ENCODE measurements at places on chromosomes 11 and 22.

GRCh38 chr22:46739094-46739870 is 1.2 kb upstream of the CERK start:
- peak; percentile 63 for DNase-seq

DNA sequence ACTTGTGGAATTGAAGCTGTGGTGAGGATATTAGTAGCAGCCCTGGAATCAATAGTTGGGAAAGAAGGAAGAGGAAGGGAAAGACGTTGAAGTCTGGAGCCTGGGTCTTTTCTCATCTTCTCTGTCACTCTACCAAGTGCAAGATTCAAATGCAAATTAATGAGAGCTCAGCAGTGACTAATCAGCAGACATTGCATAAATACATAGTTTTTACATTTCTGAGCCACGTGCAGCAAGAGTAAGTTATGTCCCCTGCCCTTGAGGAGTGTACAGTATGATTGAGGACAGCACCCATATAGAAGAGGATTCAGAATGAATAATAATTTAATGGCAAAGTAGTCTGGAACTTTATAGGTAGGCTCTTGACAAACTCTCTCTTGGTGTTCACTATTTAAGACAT is 23.8 kb downstream of the CTR9 start:
- no peak for DNase-seq

DNA sequence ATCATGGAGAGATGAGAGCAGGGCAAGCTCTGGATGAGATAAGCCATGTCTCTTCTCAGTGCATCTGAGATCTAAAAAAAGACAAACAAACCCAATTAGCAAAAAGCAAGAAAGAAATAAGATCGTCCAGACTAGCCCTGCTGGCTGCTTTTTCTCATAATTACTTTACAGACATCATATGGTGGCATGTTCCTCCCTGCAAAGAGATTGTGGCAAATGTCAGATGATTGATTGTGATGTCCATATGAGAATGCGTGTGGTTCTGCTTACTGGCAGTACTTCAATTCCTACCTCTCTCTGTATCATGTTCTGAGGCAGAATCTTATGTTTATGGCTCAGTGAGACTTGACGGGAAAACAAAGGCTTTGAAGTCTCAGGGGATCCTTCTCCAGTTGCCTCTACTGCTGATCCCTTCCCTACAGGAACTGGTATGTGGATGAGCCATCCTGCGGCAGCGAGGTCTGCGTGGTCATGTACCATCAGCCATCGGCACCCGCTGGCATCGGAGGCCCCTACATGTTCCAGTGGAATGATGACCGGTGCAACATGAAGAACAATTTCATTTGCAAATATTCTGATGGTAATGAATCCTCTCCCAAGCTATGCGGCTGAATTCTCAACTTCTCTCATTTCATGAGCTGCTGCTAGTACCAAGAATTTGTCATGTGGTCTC is 8.8 kb downstream of the LAYN start:
- no peak for DNase-seq

DNA sequence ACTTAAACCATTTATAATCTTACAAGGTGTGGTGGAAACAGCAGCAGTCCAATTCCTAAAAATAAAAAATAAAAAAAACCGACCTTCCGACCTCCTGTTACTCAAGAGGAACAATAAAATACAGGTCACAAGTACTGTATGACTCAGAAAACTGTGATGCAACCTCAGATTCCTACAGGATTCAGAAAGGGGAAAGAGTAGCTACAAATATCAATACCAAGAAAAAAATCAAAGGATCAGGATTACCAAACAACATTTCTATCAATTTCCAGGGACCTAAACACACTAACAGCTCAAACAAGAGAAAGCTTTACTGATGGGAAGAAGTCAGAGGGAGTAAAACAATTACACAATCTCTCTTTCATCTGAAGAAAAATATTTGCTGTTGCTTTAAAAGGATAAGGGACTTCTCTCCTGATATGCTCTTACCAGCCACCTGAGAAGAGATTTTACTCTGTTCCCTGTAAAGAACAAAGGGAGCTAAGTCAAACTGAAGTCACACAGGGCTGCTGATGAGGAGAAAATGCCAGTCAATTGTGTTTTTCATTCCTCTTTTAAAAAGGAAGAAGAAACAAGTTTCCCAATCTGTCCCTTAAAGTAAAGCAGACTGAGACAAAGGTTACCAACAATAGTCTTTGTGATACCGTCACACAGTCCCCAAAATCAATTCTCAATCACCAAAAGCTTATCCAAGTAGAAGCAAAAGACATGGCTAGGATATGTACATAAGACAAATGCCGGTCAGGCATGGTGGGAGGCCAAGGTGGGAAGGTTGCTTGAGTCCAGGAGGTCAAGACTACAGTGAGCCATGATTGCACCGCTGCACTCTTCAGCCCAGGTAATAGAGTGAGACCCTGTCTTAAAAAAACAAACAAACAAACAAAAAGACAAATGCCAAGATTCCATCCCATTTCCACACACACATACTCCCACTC is 39.3 kb downstream of the AMBRA1 start:
- DNase-seq, result peak; percentile 12

DNA sequence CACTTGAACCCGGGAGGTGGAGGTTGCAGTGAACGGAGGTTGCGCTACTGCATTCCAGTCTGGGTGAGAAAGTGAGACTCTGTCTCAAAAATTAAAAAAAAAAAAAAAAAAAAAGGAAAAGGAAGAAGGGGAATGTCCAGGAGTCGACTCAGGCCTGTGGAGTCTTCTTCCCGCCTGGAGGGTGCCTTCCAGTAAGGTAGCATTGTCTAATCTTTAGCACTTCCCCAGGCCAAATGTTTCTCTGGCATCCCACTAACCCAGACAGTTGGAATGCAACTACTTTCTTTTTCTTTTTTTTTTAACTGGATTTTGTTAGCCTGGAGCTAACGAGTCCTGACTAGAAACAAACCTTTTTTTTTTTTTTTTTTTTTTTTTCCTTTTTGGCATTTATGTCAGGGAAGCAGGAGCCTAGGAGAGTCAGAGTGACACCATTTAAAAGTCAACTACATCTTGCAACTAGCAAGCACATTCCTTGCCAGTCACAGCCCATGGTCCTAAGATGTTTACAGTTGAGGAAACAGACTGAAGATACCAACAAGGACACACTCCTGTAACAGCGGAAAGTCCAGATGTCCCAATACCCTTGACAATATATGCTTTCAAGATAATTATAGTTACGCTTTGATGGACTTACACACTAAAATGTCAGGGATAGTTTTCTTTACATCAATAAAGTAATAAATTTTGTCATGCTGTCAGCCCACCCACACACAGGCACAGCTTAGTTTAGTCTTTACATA is 10.6 kb downstream of the PLET1 start:
- no peak for DNase-seq

- DNase-seq, result peak; percentile 78
Observed at GRCh38 chr22:26542831-26543230, 30.6 kb upstream of the TFIP11 start.

DNA sequence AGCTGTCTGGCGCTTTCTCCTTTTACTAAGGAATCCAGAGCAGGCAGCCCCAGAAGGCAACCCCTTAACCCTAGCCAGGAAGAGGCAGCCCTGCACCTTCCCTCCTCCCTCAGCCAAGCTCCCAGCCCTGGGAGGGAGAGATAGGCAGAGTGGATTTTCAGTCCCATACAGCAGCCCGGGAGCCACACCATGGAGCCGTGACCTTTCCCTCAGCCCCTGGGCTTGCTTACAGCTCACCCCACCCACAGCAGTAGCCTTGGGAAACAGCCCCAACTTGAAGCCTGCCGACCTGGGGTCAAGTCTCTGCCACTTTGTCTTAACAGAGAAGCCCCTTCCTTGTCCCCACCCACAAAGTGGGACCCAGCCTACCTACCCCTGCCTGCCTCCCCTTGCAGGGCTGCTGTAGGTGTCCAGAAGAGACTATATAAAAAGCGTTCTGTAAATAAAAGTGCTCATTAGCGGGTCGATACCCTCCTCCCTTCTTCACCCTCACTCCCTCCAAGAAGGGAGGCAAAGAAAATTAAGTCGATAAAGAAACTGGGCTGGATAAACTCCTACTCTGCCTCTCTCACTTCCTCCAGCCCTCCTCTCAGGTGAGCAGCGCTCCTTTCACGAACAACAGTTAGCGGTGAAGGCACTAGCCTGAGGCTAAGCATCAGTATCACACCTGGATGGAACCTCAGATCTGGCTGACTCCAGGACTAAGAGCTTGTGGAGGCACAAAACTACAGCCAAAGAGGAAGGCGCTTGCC is 4.2 kb downstream of the TST start:
- DNase-seq, result no peak

- no peak for DNase-seq
Observed at GRCh38 chr11:10619131-10619680, 50.7 kb upstream of the LYVE1 start.

DNA sequence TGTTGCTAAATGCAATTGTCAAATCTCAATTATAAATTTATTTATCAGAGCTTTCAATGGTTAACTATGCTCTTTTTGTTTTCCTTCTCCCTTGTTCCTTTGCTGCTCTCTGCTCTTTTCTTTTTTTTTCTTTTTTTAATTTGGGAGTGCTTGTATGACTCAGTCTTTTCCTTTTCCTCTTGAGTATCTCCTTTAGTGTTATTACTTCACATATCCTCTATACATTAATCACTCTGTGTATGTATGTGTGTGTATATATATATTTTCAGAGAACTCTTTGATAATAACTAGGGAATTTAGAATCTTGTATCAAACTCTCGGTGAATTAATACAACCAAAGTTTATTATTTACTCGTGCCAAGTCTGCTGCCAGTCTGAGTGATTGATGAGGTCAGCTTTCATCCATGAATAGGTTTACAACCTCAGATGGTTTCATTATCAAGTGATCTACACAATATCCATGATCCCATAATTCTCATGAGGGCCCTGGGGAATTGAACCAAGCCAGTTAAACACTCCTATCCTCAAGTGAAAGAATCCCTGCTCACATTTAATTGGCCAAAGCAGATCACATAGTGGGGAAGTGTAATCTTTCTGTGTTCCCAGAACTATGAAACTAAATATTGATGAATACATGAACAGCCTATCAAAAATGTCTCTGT is 743.4 kb upstream of the CNTN5 start:
- DNase-seq, result no peak

GRCh38 chr22:24404561-24405275 is 22.7 kb upstream of the ADORA2A start:
- DNase-seq, result no peak

GRCh38 chr11:23041001-23041503 is 180.8 kb upstream of the CCDC179 start:
- DNase-seq, result no peak

- DNase-seq, result no peak
Observed at GRCh38 chr11:65899356-65900124, 648 bp downstream of the FOSL1 start.

DNA sequence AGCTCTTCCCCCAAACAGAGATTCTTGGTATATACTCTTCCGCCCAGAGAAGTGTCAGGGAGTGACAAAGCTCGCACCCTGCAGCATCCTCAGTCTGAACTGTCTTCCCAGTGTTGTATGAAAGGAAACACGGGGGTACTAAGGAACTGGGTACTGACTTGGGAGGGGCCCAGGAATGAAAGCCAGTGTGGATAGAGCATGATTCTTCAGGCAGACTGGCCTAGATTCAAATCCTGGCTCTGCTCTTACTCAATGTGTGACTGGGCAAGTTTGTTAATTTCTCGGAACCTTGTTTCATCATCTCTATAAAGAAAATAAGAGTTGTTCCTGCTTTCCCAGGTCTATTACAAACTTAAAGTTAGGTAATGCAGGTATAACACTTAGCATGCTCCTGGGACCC is 266.0 kb upstream of the NARS2 start:
- no peak for DNase-seq

GRCh38 chr11:128625326-128625725 is 38.0 kb upstream of the ETS1 start:
- peak; percentile 58 for DNase-seq

GRCh38 chr11:45181889-45182550 is 35.6 kb downstream of the PRDM11 start:
- DNase-seq, result no peak

DNA sequence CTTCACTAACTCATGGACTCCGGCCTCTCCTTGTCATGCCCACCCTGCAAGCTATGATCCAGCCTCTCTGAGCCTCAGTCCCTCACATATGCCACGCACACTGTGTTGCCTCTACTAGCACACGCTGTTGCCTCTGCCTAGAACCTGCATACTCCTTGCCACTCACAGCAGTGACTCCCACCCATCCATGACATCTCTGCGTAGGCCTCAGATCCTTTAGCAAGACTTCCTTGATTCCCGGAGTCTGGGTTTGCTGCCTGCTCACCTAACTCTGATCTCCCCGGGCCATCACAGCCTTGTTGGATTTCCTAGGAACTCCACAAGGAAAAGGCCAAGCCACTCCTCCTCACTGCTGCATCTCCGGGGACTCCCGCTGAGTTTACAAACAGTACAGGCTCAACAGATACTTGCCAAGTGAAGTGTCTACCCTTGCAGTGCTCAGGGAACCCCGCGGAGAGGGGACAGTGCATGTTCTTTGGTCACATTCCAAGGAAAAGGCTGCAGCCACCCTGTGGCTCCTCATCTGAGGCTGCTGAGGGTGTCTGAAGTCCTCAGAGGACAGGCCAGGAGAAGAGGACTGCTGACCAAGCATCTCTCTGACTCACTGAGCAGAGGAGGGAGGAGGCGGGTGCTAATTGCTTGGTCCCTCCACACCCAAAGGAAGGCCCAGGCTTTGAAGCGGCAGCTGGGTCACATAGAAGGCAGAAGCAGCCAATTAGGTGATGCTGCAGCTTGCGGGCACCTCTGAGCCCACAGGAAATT is 42.4 kb upstream of the NAV2 start:
- DNase-seq, result no peak

- no peak for DNase-seq
Observed at GRCh38 chr11:79030448-79030847, 410.4 kb downstream of the TENM4 start.

DNA sequence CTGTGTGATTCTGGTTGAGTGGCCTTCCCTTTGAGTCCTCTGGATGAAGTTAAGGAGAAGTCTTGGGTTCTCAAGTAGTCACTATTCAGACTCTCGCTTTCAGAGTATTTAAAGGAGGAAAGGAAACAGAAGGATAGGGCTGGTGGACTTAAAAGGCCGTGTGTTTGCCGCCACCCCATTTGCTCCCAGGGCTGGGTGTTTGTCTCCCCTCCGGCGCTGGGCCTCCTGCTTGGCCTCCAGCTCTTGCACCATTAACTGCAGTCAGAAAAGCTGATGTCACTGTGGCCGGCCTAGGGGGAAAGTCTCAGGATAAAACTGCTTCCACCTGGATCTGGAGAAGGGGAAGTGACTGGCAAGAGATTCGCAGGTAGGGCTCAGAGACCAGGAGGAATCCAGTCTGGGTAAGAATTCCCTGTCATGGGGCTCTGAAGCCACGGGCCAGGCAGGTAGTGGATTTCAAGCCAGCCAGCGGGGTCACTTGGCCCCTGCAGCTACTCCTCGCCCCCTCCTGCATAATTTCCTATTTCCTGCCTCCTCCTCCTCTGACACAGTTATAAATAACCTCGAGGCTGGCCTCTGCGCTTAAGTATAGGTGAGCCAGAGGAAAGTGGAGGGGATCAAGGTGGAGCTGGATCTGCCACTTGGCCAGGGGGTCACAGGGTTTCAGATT is 17.1 kb downstream of the TIMP3 start:
- no peak for DNase-seq

All from HL-60 (cell line).